ENCODE measurements at places on chromosomes 3 and 15. TPM values are rescaled to one million over a fixed set of nuclear protein-coding genes. Genes with fewer than 3 reads are reported as not detected.

The IMPG2 gene
- 0.04 TPM for polyA plus RNA-seq

The CD276 gene
- 26.4 TPM for polyA plus RNA-seq

The TIMP4 gene
- polyA plus RNA-seq: 2.1 TPM

The HYAL3 gene
- 1.6 TPM for polyA plus RNA-seq

Measured in pancreas (tissue), 10 donors.